Fibroblast of lung (primary cell): ENCODE measurements at places on chromosomes 2 and 18. TPM values are rescaled to one million over a fixed set of nuclear protein-coding genes. Genes with fewer than 3 reads are reported as not detected.

DNA sequence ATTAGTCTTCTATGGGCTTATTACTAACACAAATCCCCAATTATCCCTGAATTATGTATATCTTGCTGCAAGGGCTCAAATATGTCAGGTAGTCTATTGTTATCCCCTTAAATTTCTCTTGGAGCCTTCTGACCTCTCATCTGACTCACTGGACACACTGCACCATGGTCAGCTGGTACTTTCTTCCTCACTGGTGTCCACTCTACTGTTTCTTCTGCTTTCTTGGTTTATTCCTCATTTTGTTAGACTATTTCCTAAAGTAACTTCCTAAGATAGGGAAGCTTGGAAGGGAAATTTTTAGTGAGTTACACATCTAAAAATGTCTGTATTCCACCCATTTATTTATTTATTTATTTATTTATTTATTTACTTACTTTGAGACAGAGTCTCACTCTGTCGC lies 26.5 kb downstream of the WDR35 start:
- no peak for DNase-seq
- H3K4me3 ChIP-seq, result no peak overlapping the region
- no peaks in the 10 kb centered on the region for H3K36me3 ChIP-seq
- no peak overlapping the region for H3K27ac ChIP-seq
- H3K4me1 ChIP-seq, result no peaks in the 10 kb centered on the region
- no peaks in the 10 kb centered on the region for H3K27me3 ChIP-seq

DNA sequence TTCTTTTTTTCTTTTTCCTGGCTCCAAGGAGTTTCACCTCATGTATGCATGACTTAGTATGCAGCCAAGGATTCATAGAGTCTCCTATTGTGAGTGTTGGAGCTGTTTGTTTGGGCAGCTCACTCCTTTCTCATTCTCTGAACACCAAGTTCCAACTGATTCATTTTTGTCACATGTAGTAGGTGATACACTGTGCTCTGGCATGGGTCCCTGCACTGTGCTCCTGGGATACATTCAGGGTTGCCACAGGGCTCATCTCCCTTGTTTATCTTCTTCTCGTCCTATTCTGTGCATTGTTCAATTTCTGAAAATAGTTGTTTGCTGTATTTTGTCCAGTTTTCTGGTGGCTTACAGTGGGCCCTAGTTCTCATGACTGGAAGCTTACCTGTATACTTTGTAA lies 96.8 kb downstream of the ZNF407 start:
- H3K27ac ChIP-seq, result no peak overlapping the region
- no peaks in the 10 kb centered on the region for H3K36me3 ChIP-seq
- no peak for DNase-seq
- H3K4me1 ChIP-seq, result no peaks in the 10 kb centered on the region
- no peak overlapping the region for H3K4me3 ChIP-seq

Gene DNER
- total RNA-seq, result 0.26 and 0.33 TPM in 2 replicates

DNA sequence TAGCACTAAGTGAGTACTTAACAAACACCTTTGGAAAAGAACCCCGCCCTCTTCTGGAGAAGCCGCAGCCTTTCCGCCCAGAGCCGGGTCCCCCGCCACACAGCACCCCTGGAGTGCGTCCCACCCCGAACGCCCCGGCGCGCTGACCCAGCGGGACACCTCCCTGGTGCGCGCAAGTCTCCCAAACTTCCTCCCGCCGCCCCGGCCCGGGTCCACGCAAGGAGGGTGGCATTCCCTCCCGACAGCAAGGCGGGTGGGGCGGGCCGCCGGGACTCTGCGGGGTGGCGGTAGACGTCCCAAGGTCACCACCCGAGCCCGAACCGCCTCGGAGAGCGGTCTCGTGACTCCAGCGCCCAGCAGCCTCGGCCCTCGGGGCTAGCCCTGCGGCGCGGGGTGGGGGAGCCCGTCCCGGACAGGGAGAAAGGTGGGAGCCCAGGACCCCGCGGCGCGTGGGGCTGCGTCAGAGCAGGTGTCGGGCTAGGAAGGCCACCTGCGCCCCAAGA lies 598 bp downstream of the CCDC93 start:
- peaks cover 1% of the 10 kb centered on the region for H3K36me3 ChIP-seq
- H3K4me3 ChIP-seq, result peak overlapping the region; percentile 88
- H3K27ac ChIP-seq, result peak overlapping the region; percentile 78

Gene CYP26B1
- 0.17 and 0.51 TPM in 2 replicates for total RNA-seq

DNA sequence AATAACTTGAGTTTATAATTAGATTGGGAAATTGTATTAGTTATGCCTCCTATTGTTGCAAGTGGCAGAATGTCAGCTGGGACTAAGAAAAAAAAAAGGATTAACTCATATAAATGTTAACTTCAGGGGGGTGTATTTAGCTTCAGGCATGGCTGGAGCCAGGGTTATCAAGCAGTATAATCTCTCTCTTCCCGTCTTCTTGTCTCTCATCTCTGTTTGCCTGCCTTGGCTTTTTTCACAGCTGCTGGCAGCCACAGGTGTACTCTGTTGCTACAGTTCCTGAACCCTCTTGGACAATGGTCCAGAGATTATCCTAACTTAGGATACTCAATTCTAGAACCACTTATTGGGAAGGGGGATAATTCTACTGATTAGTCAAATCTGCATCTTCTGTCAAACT lies 370.7 kb upstream of the MEX3C start:
- no peaks in the 10 kb centered on the region for H3K4me1 ChIP-seq
- H3K36me3 ChIP-seq, result no peaks in the 10 kb centered on the region
- H3K4me3 ChIP-seq, result no peak overlapping the region

- DNase-seq, result no peak
- H3K27me3 ChIP-seq, result no peaks in the 10 kb centered on the region
- H3K4me3 ChIP-seq, result no peak overlapping the region
- no peaks in the 10 kb centered on the region for H3K36me3 ChIP-seq
- H3K27ac ChIP-seq, result no peak overlapping the region
- no peaks in the 10 kb centered on the region for H3K4me1 ChIP-seq
Observed at GRCh38 chr2:10067330-10067729, 12.9 kb downstream of the CYS1 start.

DNA sequence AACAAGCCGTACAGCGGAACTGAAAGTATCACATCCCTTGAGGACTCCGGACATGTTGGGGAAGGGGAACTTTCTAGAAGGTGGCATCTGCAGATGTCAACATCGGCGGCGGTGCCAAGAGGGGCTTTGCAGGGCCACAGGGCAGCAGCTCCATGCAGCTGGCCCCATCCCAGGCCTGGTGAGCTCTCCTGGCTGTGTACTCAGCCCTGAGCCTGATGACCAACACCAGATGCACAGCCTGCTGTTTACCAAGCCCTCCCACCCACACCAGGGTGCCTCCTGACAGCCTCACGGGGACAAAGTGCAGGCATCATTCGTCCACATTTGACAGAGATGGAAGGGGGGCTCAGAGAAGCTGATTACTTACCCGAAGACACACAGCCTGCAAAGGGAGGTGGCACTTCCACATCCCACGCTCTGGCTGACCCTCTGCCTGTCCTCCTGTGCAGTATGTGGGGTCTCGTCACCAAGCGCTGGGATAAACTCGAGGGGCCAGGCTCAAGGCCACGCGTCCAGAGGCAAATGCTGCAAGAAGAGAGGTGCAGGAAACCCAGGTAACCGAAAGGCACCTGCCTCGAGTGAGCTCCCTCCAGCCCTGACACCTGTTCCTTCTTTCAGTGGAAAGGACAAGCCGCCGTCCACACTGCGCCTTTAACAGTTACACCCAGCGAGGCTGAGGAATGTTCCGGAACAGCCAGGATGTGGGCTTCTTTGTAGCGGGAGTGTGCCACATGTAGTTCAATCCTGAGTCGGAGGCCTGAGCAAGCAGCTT lies 69.0 kb upstream of the ASAP2 start:
- no peaks in the 10 kb centered on the region for H3K36me3 ChIP-seq
- H3K4me3 ChIP-seq, result no peak overlapping the region
- no peaks in the 10 kb centered on the region for H3K27me3 ChIP-seq

Gene REG3A
- total RNA-seq, result not detected in 2 replicates

DNA sequence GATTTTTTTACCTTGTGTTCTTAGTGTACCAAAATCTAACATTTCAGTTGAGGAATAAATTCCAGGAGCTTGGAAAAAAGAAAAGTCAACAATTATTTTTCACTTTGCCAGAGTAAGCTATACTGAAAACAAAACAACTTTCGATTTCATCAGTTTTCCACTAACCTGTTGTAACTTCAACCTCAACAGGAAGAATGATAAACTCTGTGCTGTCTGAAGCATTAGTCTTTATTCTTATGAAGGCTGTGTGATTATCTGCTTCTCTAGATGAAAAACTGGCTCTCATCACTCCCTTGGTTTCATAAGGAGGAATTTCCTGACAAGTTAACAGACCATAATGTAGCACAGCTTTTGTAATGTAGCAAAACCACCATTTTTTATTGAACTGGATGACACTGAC lies 121.2 kb downstream of the ZAP70 start:
- no peak overlapping the region for H3K27ac ChIP-seq
- peaks cover 2% of the 10 kb centered on the region for H3K36me3 ChIP-seq
- no peaks in the 10 kb centered on the region for H3K4me1 ChIP-seq
- no peak for DNase-seq

DNA sequence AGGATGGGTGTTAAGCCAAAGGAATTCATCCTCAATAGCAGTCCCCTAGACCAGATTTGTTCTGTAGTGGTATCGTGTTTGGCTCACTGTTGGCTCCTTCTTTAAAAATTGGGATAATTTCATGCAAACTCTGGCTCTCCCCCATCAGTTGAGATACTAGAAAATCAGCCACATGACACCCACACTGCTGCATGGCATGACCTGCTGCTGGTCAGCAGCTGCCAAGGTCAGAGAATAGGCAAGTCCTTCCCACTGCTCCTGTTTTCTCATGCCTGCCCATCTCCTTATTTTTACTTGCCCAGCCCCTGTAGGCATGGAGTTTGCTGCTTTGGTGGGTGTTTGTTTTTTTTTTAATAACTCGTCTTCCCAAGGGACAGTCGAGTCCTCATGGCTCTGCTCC lies 1.0 kb upstream of the SNRNP200 start:
- no peak overlapping the region for H3K27ac ChIP-seq
- no peak for DNase-seq
- peak overlapping the region; percentile 99 for H3K4me3 ChIP-seq
- peaks cover 9% of the 10 kb centered on the region for H3K36me3 ChIP-seq

DNA sequence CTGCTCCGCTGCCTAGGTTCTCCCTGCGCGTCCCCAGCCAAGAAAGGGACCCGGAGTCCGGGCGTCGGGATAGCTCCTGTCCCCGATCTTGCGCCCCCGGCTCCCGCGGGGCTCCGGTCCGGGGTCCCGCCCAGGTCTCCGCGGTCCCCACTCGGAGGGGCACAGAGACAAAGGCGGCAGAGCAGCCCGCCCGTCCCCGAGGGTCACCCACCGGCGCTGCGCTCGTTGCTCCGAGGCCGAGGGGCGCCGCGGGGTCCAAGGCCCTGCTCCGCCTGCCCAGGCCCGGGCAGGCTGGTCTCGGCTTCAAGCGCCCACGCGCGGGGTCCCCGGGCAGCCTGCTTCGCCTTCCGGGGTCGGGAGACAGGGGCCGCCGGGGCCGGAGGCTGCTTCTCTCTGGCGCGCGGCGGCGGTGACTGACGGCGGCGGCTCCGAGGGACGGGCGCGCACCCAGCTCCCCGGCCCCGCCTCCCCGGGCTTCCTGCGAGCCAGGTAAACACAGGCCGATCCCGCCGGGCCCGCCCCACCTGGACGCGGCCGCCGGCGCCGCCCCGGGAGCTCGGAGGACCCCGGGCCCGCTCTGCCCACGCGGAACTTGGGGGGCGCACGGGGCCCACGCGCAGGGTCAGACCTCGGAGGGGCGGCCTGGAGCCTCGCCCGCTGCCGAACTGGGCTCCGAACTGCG lies at the start of gene MBP:
Gene MBP, minus strand, starts transcription at position 415 of the 682 bp plus-strand sequence. CDS start 27,522 bp downstream, outside the sequence.
- no peaks in the 10 kb centered on the region for H3K36me3 ChIP-seq
- no peak within 1 kb of the TSS for H3K27ac ChIP-seq
- peaks cover 22% of the 10 kb centered on the region for H3K27me3 ChIP-seq
- no peak for DNase-seq
- H3K4me3 ChIP-seq, result peak within 1 kb of the TSS; percentile 33

DNA sequence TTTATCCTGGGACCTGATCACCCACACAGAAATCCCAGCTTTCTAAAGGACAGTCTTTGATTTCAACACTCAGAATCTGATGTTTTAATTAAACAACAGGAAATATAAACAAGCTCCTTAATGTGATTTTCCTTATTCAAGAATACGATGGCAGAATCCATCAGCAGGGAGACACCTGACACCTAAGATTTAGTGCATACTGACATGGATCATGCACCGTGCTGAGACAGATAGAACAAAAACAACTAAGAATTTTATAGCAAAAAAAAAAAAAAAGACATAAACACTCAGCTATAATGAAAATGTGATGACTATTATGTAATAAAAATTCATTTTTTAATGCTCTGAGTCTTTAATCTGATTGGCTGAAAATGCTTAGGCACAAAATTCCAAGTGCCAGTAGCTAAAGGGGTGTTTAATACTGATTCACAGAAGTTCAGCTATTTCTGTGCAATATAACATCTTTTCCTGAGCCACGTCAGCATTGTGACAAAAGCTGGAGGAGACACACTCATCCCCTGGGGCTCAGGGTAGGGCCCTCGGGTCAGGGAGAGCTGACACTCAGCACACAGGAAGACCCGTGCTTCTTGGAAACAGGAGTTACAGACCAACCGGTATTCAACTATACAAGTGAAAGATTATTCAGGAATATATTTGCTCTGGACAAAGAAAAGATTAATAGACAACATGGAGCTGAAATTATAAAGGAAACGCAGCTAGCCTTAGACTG lies 247.4 kb downstream of the FBXO15 start:
- no peak overlapping the region for H3K27ac ChIP-seq
- no peaks in the 10 kb centered on the region for H3K4me1 ChIP-seq
- H3K27me3 ChIP-seq, result no peaks in the 10 kb centered on the region
- no peak for DNase-seq

DNA sequence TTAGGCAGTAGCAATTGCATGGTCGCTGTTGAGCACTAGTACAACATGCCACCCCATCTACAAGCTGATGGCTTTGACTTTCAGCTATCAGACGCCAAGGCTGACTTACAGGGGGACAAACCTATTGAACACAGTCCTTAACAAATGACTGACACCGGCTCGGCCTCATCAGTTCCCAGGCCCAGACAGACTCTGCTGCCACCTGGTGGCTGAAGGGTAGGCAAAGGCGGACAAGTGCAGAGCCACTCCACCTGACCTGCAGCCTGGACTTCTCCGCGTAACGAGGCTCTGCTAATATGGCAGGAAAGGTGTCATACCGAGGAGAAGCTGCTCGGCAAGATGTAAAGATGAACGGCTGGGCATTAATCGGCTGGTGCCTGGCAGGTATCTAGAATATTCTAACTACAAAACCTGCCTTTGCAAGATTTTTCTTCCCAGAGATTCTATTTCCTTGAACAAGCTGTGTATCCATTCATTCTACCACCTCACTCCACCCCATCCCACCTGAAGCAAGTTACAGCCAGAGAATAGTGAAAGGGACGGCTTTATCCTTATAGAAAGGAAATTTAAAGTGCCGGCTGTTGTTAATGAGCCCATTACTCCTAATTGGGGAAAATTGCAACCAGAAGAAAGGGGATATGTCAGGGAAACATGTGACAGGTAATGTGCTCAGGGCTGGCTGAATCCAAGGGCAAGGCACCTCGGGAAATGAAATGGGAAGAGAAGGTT lies 67.4 kb downstream of the STEAP3 start:
- no peaks in the 10 kb centered on the region for H3K27me3 ChIP-seq
- H3K4me3 ChIP-seq, result no peak overlapping the region
- no peaks in the 10 kb centered on the region for H3K36me3 ChIP-seq
